ENCODE measurements at places on chromosomes 1 and 21.

- DNase-seq: no peak
Observed at GRCh38 chr1:219153723-219154122, 20.0 kb upstream of the LYPLAL1 start.

DNA sequence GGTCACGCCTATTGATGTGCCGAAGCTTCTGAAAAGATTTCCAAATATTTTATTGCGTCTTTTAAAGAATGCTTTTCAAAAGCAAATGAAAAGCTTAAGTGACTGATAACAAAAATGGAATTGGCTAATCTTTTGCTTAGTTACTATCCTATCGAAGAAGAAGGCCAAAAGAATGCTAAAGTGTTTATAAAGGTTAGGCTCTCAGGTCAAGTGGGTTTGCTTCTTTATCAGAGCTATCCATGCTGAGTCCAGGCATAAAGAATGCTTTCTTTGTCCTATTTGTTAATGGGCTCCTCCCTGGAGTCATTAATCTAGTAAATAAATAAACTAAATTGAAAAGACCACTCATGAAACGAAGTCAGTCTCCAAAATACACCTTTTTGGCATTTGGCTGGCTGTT lies 133.4 kb upstream of the LYPLAL1 start:
- DNase-seq: no peak

DNA sequence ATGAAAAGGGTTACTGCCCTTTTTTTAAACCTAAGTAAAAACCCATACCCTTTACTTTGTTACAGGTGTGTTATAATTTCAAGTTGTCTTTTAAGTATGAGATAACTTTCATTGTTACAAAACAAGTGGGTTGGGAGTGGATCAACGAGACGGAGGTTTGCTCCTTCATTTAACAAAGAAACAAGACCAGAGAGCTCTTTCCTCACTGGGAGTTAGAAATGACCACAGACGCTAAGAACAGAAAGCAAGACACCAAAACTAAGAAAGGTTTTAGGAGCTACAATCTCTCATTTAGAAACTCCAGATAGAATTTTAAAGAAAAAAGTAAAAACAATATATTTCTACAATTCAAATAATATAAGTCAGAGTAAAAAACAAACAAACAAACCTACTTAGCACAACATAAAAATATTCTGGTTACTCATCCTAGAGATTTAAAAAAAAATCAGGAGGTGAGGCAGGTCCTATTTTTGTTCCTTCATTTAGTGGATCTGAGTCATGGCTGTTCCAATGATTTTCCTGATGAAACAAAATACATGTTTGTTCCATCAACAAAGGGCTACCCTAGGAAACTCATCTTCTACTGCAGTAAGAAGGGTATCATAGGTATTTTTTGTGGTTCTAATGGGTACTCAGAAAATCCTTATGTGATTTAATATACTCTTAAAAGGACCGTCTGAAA lies 33.0 kb downstream of the APP start:
- no peak for DNase-seq

DNA sequence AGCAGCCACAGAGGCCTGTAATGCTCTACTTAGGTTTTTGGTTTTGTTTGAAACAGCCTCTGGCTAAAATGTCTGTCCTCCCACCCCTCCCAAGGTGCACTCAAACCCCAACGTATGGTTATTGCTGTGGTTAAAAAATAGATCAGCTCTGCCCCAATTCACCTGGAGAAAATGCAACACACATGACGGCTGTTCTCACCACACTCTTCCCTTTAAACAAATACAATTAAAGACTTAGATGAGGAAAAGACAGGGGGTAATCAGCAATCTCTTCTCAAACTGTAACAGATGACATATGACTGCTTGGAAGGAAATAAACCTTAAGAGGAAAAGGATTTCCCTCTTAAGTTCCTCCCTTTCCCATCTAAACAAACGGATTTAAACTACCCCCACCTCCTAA lies 6.2 kb upstream of the MTMR11 start:
- DNase-seq: no peak

GRCh38 chr1:151221616-151222015 lies 23.3 kb downstream of the PIP5K1A start:
- no peak for DNase-seq

GRCh38 chr21:44065428-44065827 lies 41.8 kb upstream of the PWP2 start:
- peak; percentile 62 for DNase-seq

GRCh38 chr1:231040019-231040799 lies at the start of gene FAM89A:
TSS of gene FAM89A (minus strand) at chr1:231040254. CDS start at chr1:231040211, 43 bp downstream.
- DNase-seq: peak; percentile 53

GRCh38 chr1:59186656-59187055 lies 110.2 kb upstream of the FGGY start:
- no peak for DNase-seq

GRCh38 chr1:202155478-202156021 lies 4.9 kb downstream of the PTPN7 start:
- DNase-seq: no peak

- DNase-seq: no peak
Observed at GRCh38 chr1:219067350-219067712, 106.3 kb upstream of the LYPLAL1 start.

DNA sequence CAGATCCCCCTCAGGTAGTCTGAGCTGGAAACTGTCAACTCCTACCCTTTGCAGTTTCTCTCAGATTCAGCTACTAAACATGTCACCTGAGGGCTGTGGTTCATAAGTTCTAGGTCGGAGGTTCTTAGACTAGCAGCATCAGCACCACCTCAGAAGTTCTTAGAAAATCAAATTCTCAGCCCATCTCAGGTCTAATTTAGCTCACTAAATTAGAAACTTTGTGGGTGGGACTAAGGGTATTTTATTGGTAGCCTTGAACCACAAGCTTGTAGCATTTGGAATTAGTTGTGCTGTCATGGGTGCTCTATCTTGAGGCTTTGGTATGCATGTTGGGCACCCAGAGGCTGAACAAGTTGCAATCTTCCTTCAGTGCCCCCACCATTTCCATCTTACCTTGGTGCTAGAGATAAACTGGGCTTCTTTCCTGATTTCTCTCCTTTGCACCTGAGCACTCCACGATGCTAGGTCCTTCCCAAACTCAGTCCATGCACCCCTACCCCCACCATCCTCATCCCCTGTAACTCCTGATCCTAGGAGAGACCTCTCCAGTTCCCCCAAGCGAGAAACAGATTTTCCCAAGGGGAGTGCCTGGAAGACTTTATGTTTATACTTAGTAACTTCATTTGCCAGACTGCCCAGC lies 54.2 kb downstream of the S1PR1 start:
- DNase-seq: no peak

- DNase-seq: no peak
Observed at GRCh38 chr1:36911561-36912364, 122.6 kb downstream of the GRIK3 start.
